ENCODE measurements at places on chromosomes 2 and 18.

DNA sequence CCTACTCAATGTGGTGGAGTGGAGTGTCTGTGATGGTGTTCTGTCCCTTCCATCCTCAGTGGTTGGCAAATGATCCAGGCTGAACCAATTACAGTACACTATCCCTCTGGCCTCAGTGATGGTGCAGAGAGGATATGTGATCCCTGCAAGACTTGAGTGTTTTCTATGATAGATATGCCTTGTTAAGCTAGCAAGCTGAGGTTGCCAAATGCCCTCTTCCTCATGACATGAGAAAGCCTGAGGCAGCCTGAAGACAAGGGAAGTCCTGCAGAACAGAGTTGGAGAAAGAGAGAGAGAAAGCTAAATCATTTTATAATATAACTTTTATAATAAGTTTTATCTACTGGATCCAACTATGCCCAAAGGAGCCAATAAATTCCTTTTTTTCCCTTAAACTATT, 41.6 kb upstream of the GORASP2 start:
- DNase-seq: no peak

GRCh38 chr2:82539280-82539621, 1919.8 kb downstream of the SUCLG1 start:
- no peak for DNase-seq

- DNase-seq: no peak
Observed at GRCh38 chr18:74528913-74529312, 5.4 kb upstream of the CNDP1 start.

DNA sequence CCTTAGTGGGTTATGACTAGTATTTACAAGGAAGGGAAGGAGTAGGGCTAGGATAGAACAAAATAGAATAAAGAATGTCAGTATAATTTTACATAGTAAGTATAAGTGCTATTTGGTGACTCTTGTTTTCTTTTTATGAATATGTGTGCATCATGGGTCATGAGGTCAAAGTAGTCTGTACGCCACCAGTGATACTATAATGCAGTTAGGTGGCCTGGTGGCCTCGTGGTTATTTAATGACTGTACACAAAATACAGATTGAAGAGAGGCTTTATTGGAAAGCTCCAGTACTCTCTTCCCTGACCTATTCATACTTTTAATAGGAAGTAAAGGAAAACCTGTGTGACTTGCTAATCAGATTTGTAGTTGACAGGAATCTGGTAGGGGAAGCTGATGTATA, 27.3 kb downstream of the CAB39 start:
- no peak for DNase-seq

DNA sequence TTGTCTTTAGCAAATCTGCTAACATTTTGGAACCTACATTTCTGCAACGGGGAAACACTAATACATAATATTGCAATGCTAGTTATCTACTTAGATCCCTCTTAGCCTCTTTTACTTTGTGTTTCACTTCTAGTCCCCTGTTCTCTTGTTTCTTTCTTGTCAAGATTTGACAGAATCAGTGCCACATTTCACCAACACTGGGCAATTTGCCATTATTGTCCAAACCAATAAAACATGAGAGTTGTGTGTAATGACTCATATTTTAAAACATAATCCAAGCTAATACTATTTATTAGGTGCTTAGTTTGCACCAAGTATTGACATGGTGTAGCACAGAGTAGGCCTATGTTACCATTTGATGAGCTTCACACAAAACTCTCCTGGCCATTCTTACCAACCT, 33.7 kb upstream of the ACVR1C start:
- DNase-seq: no peak

DNA sequence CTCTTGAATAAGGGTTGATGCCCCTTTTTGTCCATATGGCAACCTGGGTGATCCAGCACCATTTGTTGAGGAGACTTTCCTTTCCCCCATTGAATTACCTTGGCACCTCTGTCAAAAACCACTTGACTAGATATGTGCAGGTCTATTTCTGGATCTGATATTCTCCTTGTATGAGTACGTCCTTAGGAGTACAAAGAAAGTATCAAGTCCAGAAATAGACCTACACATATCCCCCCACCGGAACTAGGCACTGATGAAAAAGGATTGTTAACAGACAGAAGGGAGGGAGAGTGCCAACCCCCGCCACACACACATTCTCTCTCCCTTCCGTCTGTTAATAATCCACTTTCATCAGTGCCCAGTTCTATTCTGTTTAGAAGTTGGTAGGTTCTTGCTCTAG, 225.0 kb downstream of the TMEM163 start:
- no peak for DNase-seq

GRCh38 chr18:57891707-57892391, 88.7 kb upstream of the ATP8B1 start:
- no peak for DNase-seq

DNA sequence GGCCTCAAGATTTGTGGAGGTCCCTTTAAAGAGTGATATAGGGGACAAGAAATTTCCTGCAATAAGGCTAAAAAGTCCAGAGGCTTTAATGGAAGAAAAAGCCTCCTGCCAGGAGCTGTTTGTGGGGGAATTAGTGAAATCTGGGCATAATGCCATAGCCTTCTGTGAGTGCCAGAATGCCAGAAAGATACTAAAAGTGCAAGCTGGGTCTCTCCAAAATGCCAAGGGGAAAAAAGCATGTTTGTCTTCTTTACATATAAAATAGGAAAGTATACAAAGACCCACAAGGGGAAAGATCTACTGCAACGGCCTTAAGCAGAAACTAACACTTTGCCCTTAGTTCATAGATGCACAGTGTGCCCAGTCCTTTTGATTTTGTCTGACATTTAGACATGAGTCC, 647.7 kb upstream of the ZNF804A start:
- DNase-seq: no peak

GRCh38 chr2:60148716-60149115, 404.7 kb downstream of the BCL11A start:
- DNase-seq: no peak

- no peak for DNase-seq
Observed at GRCh38 chr2:207505171-207505570, 24.6 kb upstream of the CREB1 start.

DNA sequence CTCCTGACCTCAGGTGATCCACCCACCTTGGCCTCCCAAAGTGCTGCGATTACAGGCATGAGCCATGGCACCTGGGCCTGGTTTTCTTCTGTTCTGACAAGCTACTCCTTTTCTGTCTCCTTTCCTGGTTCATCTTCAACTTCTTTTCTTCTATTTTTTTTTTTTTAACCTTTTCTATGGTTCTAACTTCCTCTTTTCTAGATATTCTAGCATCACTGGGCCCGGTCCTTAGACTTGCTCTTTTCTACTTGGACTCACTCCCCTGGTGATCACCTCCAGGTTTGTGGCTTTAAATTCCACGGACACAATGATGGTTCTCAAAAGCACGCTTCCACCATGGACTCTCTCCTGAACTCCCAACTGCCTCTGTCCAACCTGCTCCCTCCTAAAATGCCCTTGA, 2.0 kb downstream of the EIF2AK2 start:
- DNase-seq: no peak

DNA sequence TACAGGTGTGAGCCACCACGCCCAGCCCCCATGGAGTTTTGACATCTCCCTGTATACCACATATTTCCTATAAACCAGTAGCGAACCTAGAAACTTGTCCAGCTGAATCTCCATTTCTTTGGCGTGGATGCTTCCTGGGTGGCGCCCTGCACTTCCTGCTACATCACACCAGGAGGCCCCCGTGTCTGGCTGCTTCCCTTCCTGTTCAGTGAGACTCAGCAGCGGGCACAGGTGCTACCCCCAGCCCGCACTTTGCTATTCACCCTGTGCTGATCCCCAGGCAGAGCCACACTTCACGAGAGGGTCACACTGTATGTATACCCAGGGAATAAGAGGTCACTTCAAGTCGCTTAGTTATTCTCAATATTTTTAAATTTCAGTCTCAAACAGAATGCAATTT, 35.0 kb downstream of the CYP27C1 start:
- no peak for DNase-seq

- no peak for DNase-seq
Observed at GRCh38 chr2:17966798-17967197, 88.3 kb downstream of the KCNS3 start.

DNA sequence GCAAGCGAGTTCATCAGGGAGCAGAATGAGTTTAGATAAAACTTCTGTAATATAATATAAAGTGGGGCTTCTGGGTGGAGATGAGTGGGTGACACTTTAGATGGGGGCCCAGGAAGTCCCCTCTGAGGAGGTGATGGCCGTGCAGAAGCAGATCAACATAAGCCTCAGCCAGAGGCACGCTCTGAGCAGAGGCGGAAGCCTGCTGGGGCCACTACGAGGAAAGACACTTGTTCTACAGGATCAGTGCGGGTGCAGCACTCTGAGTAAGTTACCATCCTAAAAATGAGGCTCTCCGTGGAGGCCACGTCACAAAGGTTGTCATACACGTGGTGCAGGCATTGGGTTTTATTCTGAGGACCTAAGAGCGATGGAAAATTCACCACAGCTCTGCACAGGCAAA, 22.3 kb downstream of the TMEM18 start:
- no peak for DNase-seq

DNA sequence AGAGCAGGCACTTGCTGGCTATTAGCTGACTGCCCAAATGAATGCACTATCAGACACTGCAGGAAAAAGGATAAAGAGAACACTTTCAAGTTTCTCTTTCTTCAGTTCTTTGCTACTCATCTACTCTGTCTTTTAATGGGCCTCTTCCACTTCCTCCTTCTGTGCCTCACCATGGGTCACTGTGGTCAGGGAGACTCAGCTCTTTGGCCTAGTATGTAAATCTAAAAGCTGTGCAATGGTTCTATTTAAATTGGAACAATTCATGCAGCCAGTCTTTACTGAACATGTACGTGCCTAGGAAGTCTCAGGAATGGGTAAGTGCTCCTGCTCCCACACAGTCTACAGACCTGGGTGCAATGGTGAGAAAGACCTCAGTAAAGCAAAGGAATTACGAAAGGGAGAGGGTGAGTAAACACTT, 79.1 kb upstream of the DNMT3A start:
- DNase-seq: no peak

DNA sequence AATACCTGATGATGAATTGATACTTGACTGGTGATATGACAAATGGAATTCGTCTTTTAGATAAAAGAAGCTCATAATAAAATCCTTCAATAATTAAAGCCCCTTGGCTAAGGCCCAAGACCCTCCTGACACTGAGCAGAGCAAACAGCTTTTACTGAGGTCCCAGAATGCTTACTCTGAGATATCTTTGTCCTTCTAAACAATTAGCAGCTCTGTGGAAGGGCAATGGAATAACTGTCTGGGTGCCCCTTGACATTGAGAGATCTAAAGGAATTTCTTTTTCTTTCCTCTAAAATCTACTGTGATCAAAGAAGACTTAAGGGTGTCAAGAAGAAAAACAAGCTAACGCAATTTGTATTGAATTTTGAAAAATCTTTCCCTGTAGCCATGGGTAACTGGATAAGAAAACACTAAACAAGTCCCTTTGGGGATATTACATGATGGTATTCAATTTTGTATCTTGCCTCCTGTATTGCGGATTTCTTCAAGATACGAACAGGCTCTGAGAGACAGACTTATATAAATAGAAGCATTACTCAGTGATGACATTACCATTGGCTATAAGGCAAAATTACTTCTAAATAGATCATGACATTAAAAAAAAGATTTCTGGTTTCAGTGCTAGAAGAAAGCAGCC, 128.8 kb downstream of the MREG start:
- DNase-seq: no peak

DNA sequence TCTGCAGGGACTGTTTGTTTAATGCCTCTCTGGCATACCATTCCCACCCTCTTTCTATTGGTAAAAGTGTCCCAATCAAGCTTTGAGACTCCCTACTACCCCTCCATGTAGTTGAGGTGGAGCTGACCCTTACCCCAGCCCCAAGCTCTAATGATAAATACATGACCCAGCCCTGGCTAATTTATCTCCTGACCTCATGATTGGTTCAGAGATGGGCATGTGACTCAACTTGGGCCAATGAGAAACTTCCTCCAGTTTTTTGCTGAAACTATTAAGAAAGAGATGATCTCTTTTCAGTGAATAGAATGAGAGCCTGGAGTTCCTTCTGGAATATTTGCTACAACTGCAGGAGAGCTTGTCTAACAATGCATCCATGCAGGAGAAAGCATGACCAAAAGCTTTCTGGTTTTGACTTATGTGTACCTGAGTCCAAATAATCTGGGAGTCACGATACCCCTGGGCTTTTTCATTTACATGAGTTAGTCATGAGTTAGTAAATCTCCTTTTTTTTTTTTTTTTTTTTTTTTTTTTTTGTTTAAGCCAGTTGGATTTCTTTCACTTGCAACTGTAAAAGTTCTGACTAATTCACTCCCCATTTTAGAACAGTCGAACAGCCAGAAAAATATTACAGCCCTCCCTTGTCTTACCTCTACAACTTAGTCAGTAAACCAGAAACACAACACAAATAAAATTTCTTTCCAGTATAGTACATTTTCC, 66.5 kb upstream of the TLK1 start:
- no peak for DNase-seq

DNA sequence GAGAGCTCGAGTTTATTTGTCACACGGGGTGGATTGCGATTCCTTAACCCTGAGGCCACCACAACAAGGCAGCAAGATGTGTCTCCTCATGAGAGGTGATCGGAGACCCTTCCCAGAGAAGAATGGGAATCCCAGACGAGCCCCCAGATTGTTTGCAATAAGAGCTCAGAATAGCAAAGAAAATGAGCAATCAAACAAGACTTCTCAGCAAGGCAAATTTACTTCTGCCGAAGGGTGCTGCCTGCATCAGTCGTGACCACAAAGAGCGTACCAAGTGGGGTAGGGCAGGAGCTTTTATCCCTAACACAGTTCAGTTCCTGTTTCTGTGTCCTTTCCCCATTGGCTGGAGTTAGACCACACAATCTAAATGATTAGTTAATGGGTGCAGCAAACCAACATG, 237.5 kb upstream of the SYT4 start:
- DNase-seq: no peak

DNA sequence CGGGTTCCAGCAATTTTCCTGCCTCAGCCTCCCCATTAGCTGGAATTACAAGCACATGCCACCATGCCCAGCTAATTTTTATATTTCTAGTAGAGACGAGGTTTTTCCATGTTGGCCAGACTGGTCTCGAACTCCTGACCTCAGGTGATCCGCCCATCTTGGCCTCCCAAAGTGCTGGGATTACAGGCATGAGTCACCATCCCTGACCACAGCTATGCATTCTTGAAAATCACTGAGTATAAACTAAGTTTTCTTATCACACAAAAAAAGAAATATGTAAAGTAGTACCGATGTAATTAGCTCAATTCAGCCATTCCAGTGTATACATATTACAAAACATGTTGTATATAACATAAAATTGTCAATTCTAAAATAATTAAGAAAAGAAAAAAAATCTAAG, 232.7 kb downstream of the MBD2 start:
- DNase-seq: no peak

DNA sequence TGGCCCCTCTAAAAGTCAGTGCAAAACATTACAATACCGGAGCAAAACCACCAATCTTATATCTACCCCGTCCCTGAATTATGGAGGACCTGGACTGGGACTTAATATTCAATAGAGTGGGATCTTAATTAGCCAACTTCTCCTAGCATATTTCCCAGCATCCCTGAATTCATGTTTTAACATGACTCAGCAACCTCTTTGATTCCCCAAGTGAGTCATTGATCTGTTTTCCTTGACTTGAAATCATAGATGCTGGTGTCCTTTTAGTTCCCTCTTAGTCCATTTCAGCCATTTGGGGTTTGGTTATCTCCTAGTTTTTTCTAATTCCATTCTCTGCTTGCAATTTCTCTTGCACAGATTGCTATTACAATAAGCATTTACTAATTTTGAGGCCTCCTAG, 677.7 kb upstream of the CELF4 start:
- DNase-seq: no peak

- DNase-seq: no peak
Observed at GRCh38 chr2:201879996-201880395, 73.7 kb downstream of the CDK15 start.

All from right forelimb (tissue), 1 donor.